Renal cortex interstitium (tissue), 15 donors: ENCODE measurements at places on chromosomes 3 and 15.

- DNase-seq = no peak
These were observed 45.0 kb upstream of the WWTR1 start for GRCh38 chr3:149702691-149703441.

DNA sequence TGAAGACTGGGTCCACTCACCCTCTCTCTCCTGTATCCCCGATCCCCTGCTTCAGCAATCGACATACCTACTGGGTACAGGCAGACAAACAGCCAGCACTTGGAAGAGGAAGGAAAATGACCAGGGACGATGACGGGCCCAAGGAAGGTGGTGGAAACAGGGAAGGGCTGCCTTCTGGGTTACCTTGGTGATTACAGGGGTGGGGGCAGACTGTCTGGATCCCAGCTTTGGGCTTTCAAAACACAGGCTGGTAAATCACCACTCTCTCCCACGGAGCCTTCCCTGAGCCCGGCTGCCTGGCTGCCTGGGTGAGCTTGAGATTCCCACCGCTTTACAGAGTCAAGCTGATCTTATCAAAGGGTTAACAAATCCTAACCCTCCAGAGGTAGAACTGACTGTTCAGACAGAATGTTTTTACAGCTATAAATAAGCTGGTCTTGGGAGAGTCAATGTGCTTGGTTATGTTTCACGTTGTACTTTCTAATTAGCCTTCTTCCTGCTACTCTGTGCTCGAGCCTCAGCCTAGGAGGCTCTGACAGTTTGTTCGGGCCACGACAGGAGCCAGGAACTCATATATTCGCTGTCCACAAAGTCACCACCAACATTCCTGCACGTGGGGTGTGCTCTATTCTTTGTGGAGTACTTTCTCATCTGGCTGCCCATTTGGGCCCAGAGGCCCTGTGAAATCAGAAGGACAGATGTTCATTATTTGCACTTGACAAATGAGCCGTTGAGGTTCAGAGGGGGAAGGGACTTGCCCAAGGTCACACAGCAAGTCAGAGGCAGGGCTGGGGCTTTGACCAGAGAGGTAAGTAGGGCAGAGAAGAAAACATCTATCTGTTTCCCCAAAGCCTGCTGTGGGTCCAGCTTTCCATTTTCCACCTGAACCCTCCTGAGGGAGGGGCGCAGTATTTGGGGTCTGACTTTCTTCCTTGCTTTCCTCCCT, 63.5 kb downstream of the FEM1B start:
- no peak for DNase-seq

DNA sequence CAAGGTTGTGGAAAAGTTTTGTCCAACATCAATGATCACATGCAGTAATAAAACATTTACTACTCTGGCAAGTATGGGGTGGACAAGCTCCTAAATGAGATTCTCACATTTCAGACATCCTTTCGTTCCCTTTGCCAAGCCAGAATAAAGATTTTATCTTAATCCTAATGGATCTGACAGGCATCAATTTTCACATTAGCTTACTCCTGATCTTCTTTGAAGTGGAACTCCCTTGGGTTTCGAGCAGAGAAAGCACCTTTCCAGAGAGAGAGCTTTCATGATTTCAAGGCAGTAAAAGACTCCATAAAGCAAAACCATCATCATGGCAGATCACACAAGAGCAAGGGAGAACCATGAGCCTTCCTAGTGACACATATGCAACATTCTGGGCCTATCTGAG, 27.3 kb upstream of the EID1 start:
- no peak for DNase-seq

DNA sequence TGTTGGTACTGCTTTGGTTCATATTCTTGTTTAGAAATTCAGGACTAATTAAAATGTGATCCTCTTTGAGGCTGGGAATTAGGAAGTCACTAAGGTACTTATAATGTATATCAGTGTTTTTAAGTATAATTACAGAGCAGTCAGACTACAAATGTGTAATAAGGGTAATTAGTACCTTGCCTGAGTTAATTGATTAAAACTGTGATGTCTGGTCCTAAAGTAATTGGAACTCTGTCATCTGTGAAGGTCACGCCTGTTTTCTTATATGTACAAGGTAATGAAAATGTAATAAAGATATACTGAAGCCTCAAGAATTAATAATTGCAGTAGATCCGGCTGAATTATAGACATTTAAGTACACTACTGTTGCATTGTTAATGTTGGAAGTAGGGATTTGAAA, 32.8 kb downstream of the RIOX2 start:
- no peak for DNase-seq

- no peak for DNase-seq
These were observed 520 bp downstream of the GREM1 start for GRCh38 chr15:32718227-32718820.

- no peak for DNase-seq
These were observed 85.9 kb upstream of the IL12A start for GRCh38 chr3:159902546-159903314.

- no peak for DNase-seq
These were observed 7.5 kb upstream of the MEGF11 start for GRCh38 chr15:66261056-66261455.

DNA sequence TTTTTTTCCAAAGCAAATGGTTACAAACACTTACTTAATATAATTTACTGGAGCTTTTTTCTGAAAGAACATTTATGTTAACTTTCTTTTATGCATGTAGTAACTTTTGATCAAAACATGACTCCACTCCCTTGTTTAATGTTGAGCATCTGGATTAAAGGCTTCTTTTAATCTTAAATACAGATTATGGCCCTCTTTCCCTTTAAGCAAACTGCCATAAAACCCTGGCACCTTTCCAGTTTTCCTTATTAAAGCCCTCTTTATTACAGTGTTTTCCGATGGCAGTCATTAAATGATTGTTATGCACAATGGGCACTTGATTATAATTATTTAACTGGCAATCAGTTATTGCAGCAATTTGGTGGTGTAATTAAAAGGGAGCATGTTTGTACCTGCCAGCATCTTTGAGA, 167.0 kb downstream of the VGLL4 start:
- no peak for DNase-seq

DNA sequence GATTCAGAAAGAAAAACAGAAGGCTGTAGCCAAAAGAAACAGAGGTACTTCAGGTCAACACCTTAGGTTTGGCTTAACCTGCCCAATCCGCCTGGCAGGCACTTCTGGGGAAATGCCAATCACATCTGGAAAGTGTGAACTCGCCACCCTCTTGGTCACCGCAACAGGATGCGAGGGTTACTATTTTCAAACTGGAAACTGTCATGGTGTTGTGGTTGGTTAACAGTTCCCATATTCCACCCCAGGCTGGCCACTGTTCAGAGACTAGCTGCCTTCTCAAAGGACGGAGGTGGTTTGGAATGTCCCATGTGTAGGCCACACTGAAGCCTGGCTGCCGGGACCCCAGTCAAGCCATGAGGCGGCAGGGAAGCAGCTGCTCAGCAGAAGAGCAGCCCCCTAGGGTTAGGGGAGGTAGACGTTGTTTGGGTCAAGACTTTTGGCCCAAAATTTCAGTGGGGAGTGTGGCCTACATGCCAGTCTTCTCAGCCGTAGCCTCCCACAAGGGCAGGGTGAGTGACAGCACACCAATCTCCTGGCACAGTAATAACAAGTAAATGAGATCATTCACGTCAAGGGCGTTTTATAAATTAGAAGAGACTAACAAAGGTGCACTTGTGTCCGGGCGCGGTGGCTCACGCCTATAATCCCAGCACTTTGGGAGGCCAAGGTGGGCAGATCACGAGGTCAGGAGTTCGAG, 54.6 kb downstream of the UMPS start:
- no peak for DNase-seq

DNA sequence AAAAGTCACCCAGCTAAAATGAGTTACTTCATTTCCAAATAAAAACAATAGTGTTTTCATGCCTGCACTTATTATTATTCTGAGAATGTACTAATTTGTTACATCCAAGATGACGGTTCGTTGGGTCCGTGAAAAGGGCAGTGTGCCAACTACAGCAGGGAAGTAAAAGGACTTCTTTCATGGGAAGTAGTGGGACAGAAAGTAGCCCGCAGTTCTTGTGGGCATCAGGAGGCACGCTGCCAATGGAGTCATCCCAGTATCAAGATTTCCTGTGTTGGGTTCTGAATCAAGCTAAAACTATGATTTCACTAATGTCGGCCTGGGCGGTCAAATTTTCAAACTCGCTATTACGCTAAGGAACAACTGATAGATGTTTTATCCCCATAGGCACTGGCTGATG, 254.5 kb upstream of the SOX2 start:
- no peak for DNase-seq

DNA sequence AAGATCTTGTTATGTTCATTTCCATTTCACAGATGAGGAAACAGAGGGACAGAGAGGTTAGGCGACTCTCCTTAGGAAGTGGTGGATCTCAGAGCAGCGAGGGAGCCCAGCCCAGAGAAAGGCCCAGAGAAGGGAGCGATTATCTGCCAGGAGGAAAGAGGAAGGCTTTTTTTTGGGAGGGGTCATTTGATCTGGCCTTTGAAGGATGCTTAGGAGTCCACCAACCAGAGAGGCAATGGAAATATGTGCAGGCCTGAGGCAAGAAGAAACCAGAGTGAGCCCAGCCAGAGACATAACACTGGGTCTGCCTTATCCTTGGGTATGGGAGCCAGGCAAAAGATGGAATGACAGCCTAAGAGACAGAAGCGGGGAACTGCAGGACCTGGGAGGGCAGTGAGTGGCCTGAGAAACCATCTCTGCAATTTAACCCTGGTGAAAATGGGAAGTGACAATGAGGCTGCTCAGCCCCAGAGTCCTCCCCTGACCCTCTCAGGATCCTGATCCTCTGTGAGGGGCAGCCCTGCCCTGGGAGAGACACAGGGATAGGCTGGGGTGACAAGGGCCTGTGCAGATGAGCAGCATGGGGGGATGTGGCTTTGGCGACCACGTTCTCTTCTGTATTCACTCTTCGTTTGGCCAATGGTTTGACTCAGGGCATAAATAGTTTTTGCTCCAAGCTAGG, 163.2 kb downstream of the WNT7A start:
- DNase-seq = no peak

GRCh38 chr3:113295463-113295862, 84.1 kb downstream of the BOC start:
- no peak for DNase-seq

DNA sequence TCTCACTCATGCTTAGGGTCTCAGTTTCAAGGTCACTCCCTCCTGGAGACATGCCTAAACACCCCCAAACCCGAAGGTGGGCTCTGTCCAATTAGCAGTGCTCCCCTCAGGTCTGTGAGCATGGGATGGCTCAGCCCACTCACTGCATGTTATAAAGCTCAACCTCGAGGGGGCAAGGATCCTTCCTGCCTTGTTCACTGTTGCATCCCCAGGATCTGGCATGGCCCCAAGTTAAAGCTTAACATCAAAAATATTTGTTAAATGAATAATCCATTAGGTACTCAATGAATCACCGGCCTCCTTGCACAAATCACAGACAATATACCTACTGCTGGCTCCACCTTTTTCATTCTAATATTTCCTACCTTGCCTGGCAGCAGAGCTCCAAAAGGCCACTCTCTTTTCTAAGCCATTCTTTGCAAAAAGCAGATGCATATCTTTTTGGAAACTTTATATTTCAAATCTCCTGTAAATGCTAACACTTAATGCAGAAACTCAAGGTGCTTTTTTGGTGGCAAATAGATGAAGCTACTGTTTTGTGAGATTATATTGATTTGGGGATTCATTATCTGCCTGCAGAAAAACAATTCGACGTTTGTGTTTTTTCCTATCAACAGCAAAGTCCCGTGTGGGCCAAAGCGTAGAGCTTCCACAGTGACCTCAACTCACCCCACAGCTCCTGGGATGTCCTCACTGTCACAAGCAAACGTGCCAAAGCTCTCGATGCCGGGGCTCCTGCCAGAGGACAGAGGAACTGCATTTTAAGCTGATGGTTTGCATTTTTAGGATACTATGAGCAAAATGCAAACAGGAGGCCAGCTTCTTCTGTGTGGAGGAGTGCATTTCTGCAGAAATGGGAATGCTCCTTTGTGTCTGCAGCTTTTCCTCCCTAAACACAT, 35.4 kb downstream of the PCOLCE2 start:
- peak; percentile 36 for DNase-seq

GRCh38 chr3:76789237-76789636, 250.7 kb upstream of the ROBO2 start:
- DNase-seq = no peak

DNA sequence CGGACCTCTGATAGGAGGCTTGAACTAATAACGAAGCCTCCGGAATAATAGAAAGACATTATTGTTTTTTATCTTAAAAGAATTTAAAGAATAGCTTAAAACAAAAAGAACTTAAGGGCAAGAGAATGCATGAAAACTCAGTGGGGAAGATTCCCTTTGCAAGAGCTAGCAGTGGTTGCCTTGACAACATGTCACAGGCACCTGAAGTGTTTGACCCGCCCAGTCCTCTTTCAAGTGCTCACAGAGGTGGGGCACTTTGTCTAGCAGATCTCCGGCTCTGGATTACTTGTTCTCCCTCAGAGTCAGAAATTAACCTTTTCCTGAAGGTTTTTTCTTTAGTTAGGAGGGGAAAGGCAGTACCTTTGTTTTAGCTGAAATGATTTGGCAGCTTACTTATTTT, 37.8 kb downstream of the LARS2 start:
- no peak for DNase-seq

- DNase-seq = no peak
These were observed 27.7 kb downstream of the GRIP2 start for GRCh38 chr3:14512281-14512941.

- DNase-seq = peak; percentile 18
These were observed 363 bp downstream of the GTF2E1 start for GRCh38 chr3:120742849-120743365.

DNA sequence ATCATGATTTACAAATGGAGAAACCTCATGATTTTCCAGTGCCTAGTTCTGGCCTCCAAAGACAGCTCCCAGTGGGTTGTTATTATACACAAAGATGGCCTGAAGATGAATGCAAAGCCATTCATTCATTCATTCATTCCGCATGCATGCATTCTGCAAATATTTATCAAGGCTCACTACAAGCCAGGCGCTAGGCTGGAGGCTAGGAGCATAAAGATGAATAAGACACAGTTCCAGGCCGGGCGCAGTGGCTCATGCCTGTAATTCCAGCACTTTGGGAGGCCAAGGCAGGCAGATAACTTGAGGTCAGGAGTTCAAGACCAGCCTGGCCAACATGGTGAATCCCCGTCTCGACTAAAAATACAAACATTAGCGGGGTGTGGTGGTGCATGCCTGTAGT, 2.4 kb upstream of the PSMD2 start:
- no peak for DNase-seq

- DNase-seq = no peak
These were observed 43.7 kb upstream of the ADPGK start for GRCh38 chr15:72827226-72827625.
